T-cell (primary cell): ENCODE measurements at places on chromosomes 3 and 15. TPM values are rescaled to one million over a fixed set of nuclear protein-coding genes. Genes with fewer than 3 reads are reported as not detected.

CFAP91 gene
- total RNA-seq: 0.58 TPM

TUSC7 gene
- total RNA-seq: not detected

ETFA gene
- total RNA-seq: 53.9 TPM

ARRDC4 gene
- 0.79 TPM for total RNA-seq

PLCH1 gene
- 0.06 TPM for total RNA-seq

ONECUT1 gene
- total RNA-seq: not detected

POPDC2 gene
- 3.6 TPM for total RNA-seq

DNA sequence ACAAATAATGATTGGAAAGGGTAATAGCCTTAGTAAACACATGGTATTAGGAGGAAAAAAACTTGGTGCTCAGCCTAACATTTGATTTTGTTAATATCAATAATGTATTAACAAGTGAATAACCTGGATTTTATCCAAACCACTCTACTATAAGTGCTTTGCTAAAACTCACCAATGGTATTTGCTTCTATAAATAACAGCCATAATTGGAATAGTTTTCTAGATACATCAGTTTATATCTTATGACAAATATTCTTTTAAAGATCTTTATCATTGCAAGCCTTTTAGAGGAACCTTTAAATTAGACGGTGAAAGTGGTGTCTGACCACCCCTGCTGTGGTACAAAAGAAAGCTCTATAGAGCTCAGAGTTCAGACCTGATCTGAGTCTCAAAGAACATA, 123.9 kb downstream of the SHOX2 start:
- DNase-seq: no peak

- no peak for DNase-seq
These were observed 523.4 kb downstream of the CADM2 start for GRCh38 chr3:85482213-85482490.

DNA sequence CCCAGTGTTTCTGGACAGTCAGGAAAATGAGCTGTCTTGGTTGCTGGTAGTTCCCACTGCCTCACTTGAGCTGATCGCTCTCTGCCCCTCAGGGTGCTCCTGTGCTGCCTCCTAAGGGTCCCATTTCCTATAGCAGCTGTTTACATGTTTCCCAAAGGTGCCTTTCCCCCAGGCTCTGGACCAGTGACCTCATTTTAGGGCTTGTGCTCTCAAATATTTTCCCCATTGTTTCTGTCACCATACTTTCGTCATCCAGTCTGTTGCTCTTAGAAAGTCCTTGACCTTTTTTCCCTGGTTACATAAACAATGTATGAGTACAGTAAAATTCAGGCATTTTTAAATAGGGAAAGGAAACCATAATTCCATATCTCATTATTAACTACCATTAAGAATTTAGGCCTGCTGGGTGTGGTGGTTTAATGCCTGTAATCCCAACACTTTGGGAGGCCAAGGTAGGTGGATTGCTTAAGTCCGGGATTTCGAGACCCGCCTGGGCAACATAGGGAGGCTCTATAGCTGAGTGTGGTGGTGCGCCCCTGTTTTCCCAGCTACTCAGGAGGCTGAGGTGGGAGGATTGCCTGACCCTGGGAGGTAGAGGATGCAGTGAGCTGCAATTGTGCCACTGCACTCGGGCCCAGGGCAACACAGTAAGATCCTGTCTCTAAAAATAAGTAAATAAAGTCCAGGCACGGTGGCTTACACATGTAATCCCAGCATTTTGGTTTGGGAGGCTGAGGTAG, 11.7 kb downstream of the RAD54L2 start:
- DNase-seq: no peak

DNA sequence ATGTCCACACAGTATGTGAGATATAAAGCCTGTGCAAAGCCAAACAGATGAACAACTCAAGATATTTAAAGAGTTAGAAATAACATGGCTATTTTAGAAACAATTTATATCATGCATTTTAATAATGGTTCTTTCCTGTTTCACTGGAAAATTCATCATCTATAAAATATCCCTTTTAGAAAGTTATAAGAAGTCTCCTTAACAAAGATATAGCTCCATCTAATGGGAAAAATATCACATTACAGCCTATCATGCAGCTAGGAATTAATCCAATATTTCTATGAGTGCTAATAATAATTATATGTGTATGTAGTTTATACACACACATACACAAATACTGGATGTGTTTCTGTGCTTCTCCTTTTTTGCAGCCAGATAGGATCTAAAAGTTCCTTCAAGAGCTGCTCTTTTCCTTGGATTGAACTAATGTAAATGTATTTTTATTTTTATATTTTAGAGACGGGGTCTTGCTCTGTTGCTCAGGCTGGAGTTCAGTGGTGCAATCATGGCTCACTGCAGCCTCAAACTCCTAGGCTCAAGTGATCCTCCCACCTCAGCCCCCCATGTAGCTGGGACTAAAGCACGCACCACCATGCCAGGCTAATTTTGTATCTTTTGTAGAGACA, 21.6 kb downstream of the RPL22L1 start:
- DNase-seq: no peak

GRCh38 chr3:86996261-86996955, 5.5 kb upstream of the VGLL3 start:
- no peak for DNase-seq

DNA sequence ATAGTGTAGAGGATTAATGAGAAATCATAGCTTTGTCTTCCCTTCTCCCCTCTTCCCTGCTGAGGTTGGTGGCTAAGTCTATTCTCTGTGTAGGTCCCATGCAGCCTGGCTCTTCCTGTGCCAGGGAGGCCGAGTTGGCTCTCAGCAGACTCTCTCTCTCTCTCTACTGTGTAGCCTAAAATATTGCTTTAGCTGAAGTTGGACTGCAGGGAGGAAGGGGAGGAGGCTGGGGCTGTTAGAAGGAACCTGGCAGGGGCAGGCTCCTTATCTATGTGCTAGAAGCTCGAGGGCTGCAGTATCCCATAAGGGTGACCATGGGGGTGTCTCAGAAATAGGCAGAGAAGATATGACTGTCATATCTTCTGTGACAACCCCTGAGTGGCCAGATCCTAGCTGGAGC, 160.8 kb downstream of the EPHB1 start:
- DNase-seq: no peak

DNA sequence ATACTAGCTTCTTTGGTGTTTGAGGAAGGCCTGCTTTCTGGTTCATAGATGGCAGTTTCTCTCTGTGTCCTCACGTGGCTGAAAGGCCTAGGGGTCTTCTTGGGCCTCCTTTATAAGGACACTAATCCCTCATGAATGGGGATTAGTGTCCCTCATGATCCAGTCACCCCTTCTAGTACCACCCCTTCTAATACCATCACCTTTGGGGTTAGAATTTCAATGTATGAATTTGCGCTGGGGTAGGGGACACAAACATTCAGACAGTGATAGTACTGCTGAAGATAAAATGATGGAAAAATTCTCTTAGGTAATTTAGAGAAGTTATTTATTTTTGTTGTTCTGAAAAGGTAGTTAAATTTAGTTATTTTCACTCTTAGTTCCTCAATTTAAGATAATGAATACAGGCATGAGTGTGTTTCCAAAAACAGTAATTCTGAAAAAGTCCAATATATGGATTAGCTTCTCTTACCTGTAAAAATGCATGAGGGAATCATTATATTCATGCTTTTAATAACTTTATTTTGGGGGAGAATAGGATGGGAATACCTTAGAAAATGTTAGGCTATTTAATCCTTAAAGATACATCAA, 103.6 kb downstream of the FNDC3B start:
- no peak for DNase-seq

DNA sequence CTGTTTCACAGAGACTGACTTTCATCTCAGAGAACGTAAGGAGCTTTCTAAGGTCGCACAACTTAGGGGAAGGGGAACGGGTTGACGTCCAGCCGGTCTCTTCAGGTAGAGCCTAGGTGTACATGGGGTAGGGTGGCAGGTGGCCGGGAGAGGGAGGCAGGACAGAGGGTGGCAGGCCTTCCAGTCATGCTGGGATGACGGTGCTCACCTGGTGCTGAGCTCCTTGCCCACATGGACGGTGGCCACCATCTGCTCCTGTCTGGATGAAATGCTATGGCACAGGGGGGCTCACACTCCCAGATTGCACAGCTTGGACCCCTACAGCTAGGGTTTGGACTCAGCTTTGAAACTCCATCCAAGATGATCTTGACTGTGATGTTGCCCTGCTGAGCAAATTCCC, 144.5 kb downstream of the ATP10A start:
- DNase-seq: no peak

- DNase-seq: no peak
These were observed 326.4 kb upstream of the WNT5A start for GRCh38 chr3:55813268-55814097.

DNA sequence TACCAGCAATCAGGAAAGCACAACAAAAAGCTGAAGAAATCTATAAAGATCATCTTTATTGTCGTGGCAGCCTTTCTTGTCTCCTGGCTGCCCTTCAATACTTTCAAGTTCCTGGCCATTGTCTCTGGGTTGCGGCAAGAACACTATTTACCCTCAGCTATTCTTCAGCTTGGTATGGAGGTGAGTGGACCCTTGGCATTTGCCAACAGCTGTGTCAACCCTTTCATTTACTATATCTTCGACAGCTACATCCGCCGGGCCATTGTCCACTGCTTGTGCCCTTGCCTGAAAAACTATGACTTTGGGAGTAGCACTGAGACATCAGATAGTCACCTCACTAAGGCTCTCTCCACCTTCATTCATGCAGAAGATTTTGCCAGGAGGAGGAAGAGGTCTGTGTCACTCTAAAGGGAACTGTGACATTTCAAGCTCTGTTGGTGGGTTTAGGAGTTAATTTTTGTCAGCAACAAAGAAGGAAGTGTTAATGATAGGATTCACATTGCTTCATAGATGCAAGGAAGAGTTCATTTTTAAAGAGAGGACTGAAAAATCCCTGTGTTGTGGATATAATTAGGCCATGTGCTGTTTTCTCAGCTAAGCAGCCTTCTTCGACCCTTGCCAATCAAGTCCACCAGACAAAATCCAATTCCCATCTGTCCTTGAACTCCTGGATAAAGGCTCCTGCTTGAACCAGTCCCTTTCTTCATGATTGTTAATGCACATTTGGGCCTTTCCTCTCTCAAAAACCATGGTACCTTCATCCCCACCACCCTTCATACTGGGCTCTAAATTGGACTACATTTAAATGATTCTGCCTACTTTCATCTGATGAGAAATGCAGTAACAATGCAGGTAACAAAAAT, 1.2 kb downstream of the GPR15 start:
- DNase-seq: no peak

- no peak for DNase-seq
These were observed 314.3 kb downstream of the CHST2 start for GRCh38 chr3:143433787-143434378.

- DNase-seq: no peak
These were observed 29.5 kb upstream of the SMAD3 start for GRCh38 chr15:67035886-67036285.

GRCh38 chr15:44075535-44075934, 119.5 kb downstream of the FRMD5 start:
- no peak for DNase-seq

DNA sequence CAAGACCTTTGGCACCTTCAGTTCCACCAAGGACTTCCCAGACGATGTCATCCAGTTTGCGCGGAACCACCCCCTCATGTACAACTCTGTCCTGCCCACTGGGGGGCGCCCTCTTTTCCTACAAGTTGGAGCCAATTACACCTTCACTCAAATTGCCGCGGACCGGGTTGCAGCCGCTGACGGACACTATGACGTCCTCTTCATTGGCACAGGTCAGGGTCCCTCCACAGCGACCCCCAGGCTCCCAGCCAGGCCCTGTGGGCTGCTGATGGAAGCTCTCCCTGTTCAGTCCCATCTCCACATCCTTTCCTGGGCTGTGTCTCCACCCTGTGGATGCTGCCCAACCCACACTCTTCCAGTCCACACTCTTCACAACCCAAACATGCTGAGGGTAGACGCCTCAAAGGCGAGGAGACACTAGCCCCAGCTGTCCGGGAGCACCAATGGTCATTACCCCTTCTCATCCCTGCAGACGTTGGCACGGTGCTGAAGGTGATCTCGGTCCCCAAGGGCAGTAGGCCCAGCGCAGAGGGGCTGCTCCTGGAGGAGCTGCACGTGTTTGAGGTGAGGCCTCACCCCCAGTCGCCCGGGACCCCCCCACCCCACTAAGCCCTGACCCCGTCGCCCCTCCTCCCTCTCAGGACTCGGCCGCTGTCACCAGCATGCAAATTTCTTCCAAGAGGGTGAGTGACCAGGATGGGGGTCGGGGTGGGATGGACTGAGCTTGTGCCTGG, 4.3 kb upstream of the LSMEM2 start:
- DNase-seq: peak; percentile 85

DNA sequence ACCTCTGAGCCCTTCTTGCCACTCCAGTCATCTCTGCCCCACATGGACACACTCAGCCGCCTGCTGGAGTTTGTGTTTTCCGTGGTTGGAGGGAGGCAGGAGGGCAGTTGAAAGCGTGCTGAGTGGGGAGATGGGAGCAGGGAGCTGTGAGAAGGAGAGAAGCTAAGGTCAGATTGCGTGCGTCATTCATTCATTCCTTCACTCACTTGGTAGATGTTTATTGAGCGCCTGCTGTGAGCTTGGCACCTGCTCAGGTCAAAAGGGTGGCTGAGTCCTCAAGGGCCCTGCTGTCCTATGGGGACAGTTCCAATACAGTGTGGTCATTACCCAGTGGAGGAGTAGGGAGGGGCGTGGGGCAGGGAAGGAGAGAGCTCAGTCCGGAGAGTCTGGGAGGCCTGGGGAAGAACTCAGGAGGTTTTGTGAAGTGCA, 23.5 kb downstream of the LIMD1 start:
- no peak for DNase-seq

DNA sequence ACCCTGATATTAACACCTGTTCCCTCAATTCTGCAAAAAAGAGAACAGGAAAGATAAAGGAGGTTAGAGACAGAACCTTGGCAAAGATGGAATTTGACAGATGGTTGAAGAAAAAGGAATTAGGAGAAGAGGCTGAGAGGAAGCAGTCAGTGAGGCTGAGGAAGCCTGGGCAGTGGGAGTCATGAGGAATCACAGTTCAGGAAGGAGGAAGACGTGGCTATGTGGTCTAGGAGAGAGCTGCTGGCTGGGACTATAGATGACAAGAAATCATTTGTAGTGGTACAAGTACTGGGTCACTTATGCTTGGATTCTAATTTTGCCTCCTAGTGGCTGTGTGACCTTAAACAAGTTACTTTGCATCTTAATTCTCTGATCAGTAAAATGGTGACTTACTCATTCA, 49.0 kb downstream of the LARS2 start:
- DNase-seq: no peak

DNA sequence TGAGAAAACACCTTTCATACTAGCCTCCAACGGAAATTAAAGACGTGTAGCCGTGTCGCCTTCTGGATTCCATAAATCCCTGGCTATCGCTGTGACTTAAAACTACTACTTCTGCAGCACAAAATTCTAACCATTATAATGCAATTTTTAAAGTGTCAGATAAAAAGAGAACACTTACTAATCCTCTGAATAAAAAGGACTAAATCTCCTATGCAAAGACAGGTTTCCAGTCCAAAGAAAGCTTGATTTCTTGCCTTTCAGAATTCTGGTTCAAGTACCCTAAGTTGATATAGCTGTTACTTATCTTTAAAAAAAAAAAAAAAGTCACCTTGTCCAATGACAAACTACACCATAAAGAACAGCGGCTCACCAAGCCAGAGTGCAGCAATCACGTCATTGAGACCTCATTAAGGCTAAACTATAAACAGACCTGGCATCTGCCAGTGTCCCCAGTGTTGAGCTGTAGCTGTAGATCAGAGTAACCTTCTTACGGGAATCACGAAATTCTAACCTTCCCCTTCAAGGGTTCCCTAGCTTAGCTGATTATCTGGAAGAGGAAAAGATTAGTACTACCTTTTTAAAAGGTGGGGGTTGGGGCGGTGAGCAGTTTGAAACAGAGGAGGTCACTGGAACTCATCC, 2.2 kb downstream of the ABCC5 start:
- DNase-seq: no peak
